ENCODE measurements at places on chromosomes 7 and 10. TPM values are rescaled to one million over a fixed set of nuclear protein-coding genes. Genes with fewer than 3 reads are reported as not detected.

The LAMB4 gene
- not detected for total RNA-seq

The LRRTM3 gene
- total RNA-seq, result not detected

The ACSL5 gene
- total RNA-seq, result 201 TPM

- no peak overlapping the region for H3K4me3 ChIP-seq
- DNase-seq, result no peak
- H3K27ac ChIP-seq, result no peak overlapping the region
- no peaks in the 10 kb centered on the region for H3K27me3 ChIP-seq
- no peaks in the 10 kb centered on the region for H3K4me1 ChIP-seq
- no peaks in the 10 kb centered on the region for H3K36me3 ChIP-seq
Measured at GRCh38 chr7:130397051-130397757, 16.9 kb downstream of the CPA1 start.
